ENCODE measurements at places on chromosomes 16 and 17.

DNA sequence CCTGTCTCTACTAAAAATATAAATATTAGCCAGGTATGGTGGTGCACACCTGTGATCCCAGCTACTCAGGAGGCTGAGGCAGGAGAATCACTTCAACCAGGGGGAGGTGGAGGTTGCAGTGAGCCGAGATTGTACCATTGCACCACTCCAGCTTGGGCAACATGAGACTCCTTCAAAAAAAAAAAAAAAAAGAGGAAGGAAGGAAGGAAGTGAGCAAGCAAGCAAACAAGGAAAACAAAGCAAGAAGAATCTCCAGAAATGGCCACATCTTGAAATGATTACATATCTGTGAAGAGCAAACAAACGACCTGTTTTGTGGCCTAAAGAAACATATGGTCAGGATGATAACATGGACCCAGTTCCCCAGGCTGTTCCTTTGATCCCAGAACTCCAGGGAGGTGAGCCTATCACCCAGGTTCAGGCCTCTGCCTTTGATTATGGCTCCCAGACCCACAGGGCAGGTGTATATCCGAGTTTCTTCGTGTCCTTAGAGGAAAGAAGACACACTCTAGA is 8.9 kb downstream of the ACOX1 start:
- DNase-seq = no peak

- peak; percentile 58 for DNase-seq
Observed at GRCh38 chr16:2785101-2785991, 2.0 kb downstream of the PRSS33 start.

- DNase-seq = no peak
Observed at GRCh38 chr17:50842506-50843149, 7.2 kb downstream of the WFIKKN2 start.

GRCh38 chr16:53913920-53914319 is 210.0 kb downstream of the FTO start:
- DNase-seq = no peak

DNA sequence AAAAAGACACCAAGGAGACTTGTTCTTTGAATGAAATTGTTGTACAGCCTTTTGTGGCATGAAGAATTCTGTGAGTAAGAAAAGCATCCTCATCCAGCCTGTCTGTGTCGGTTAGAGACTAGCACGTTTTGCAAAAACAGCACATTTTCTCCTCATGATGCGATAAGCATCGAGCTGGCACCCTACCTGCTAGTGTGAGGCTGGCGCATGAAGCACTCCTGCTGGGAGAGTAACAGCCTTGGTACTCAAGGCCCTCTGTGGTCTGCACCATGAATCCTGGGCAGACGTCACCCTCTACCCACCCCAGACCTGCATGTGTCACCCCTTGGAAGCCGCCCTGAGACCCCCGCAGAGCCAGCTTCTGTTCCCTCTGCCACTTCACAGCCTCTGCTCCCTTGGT is 92.6 kb upstream of the TMEM132E start:
- DNase-seq = no peak

- no peak for DNase-seq
Observed at GRCh38 chr17:8841844-8842243, 25.6 kb downstream of the PIK3R6 start.

All from stimulated activated naive CD8-positive, alpha-beta T cell treated with anti-CD3 and anti-CD28 coated beads, Interleukin-15, amount 100 ng/mL, for 72 hours (primary cell).